ENCODE measurements at places on chromosomes 16 and 17. TPM values are rescaled to one million over a fixed set of nuclear protein-coding genes. Genes with fewer than 3 reads are reported as not detected.

DNA sequence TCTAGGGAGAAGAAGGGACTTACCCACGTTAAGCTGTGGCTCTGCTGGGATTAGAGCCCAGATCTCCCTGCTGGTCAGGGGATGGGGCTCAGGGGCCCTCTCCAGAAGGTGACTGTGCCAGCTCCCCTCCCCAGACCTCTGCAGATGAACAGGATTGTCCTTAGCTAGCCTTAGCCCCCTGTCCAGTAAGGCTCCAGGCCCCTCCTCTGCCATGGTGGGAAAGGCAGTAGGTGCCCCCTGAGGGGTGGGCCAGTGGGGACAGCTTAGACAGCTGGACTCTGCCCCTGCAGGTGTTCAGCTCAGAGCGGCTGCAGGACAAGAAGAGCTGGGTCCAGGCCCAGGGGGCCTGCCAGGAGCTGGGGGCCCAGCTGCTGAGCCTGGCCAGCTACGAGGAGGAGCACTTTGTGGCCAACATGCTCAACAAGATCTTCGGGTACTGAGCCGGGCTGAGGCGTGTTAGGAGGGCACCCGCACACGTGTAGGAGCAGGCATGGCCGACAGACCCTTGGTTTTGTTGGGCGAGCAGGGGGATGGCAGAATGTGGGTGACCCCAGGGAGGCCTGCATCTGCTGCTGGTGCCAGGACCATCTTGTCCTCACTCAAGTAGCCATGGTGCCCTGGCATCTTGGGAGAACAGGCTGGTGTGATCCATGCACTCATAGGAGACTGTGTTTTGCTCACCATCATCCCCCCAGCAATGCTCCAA is 50.9 kb downstream of the MRC2 start:
- H3K27ac ChIP-seq = no peak overlapping the region
- DNase-seq = no peak
- H3K4me3 ChIP-seq = no peak overlapping the region
- no peaks in the 10 kb centered on the region for H3K4me1 ChIP-seq
- H3K36me3 ChIP-seq = peaks cover 33% of the 10 kb centered on the region

GRCh38 chr17:71114911-71115668 is 945.8 kb downstream of the KCNJ2 start:
- no peak for DNase-seq
- H3K36me3 ChIP-seq = no peaks in the 10 kb centered on the region
- no peak overlapping the region for H3K27ac ChIP-seq
- H3K4me1 ChIP-seq = no peaks in the 10 kb centered on the region

- H3K36me3 ChIP-seq = peaks cover 27% of the 10 kb centered on the region
- H3K27me3 ChIP-seq = no peaks in the 10 kb centered on the region
- H3K4me3 ChIP-seq = no peak overlapping the region
- H3K4me1 ChIP-seq = peaks cover 18% of the 10 kb centered on the region
These were observed 23.7 kb downstream of the COX11 start for GRCh38 chr17:54944796-54945195.

DNA sequence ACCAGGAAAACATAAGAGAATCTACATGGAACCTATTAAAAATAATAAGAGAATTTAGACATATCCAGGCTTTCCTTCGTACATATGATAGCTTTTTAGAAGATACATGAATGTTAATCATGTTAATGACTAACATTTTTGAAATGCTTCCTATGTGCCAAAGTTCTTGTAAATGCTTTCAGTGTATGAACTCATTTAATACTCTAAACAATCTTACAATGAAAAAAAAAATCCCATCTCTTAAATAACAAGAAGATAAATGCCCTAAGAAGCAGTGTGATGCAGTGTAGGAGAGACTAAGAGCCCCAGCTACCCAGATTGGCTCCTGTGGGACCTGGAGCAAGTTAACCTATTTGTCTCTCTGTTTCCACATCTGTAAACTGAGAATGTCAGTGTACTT is 220.4 kb upstream of the MYOCD start:
- H3K4me3 ChIP-seq = no peak overlapping the region
- H3K36me3 ChIP-seq = no peaks in the 10 kb centered on the region
- H3K27ac ChIP-seq = no peak overlapping the region
- H3K27me3 ChIP-seq = no peaks in the 10 kb centered on the region
- DNase-seq = no peak

DNA sequence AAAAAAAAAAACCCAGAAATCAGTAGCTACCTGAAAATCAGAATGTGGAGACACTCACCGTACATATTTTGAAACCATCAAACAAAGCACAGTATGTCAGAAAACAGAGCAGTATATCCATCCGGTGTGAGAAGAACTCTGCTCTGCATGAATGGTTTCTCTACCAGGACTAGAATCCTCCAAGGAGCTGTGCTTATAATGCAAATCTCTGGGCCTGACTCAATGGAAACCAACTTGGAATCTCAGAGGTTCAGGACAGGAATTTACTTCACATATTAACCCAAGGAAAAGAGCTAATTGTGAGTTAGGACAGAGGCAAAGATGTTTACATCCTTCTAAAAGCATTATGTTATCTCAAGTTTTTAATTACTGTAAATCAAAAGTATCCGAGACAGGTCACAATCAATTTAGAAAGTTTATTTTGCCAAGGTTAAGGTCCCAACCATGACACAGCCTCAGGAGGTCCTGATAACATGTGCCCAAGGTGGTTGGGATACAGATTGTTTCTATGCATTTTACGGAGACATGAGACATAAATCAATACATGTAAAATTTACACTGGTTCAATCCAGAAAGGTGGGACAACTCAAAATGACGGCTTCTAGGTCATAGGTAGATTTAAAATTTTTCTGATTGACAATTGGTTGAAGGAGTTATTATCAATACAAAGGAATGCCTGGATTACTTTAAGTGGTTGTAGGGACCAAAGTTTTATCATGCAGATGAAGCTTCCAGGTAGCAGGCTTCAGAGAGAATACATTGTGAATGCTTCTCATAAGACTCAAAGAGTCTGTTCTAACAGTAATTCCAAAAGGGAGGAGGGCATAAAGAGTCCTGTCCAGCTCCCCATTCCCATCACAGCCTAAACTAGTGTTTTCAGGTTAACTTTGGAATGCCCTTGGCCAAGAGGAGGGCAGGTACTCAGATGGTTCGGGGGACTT is 164.1 kb downstream of the CDH8 start:
- H3K4me1 ChIP-seq = no peaks in the 10 kb centered on the region
- H3K27me3 ChIP-seq = no peaks in the 10 kb centered on the region
- no peaks in the 10 kb centered on the region for H3K36me3 ChIP-seq
- H3K27ac ChIP-seq = no peak overlapping the region

DNA sequence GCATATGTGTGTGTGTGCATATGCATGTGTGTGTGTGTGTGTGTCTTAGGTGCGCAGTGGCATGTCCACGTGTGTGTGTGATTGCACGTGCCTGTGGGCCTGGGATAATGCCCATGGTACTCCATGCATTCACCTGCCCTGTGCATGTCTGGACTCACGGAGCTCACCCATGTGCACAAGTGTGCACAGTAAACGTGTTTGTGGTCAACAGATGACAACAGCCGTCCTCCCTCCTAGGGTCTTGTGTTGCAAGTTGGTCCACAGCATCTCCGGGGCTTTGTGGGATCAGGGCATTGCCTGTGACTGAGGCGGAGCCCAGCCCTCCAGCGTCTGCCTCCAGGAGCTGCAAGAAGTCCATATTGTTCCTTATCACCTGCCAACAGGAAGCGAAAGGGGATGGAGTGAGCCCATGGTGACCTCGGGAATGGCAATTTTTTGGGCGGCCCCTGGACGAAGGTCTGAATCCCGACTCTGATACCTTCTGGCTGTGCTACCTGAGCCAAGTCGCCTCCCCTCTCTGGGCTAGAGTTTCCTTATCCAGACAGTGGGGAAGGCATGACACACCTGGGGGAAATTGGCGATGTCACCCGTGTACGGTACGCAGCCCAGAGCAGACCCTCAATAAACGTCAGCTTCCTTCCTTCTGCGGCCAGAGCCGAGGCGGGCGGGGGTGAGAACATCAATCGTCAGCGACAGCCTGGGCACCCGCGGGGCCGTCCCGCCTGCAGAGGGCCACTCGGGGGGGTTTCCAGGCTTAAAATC is 47.6 kb downstream of the IL21R start:
- no peaks in the 10 kb centered on the region for H3K4me1 ChIP-seq
- no peak overlapping the region for H3K27ac ChIP-seq
- no peaks in the 10 kb centered on the region for H3K27me3 ChIP-seq
- no peak for DNase-seq
- no peak overlapping the region for H3K4me3 ChIP-seq

GRCh38 chr16:67941469-67942199 is 2.3 kb downstream of the LCAT start:
- H3K27ac ChIP-seq = peak overlapping the region; percentile 54
- peaks cover 10% of the 10 kb centered on the region for H3K4me1 ChIP-seq
- peaks cover 7% of the 10 kb centered on the region for H3K36me3 ChIP-seq

DNA sequence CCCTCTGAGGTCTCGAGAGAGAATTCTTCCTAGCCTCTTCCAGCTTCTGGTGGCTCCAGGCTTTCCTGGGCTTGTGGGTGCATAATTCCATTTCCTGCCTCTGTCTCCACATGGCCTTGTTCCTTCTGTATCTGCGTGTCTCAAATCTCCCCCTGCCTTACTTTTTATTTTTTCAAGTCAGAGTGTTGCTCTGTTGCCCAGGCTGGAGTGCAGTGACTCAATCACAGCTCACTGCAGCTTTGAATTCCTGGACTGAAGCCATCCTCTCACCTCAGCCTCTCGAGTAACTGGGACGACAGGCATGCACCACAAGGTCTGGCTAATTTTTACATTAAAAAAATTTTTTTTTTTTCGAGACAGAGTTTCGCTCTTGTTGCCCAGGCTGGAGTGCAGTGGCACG is 120.6 kb downstream of the SHISA9 start:
- H3K36me3 ChIP-seq = no peaks in the 10 kb centered on the region
- H3K27ac ChIP-seq = no peak overlapping the region
- DNase-seq = no peak
- H3K27me3 ChIP-seq = no peaks in the 10 kb centered on the region
- no peaks in the 10 kb centered on the region for H3K4me1 ChIP-seq
- no peak overlapping the region for H3K4me3 ChIP-seq

DNA sequence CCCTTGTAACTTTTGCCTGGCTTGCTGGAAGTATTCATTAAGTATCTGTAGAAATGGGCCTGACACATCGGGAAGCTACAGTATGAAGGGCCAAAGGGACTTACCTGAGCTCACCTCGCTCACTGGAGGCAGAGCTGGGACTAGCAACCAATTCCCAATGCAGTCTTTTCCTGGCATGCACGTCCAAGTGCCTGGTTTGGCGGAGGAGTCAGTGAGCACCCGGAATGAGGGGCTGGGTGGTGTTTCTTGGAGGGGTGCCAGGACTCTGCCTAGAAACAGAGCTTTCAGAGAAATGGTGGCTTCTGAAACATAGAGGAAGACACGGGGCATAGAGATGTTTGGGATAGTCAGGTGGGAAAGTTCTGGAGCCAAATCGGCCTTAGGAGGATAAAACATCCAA is 18.4 kb upstream of the GPRC5C start:
- H3K27me3 ChIP-seq = no peaks in the 10 kb centered on the region
- H3K27ac ChIP-seq = no peak overlapping the region
- no peak for DNase-seq
- H3K36me3 ChIP-seq = no peaks in the 10 kb centered on the region
- no peak overlapping the region for H3K4me3 ChIP-seq

DNA sequence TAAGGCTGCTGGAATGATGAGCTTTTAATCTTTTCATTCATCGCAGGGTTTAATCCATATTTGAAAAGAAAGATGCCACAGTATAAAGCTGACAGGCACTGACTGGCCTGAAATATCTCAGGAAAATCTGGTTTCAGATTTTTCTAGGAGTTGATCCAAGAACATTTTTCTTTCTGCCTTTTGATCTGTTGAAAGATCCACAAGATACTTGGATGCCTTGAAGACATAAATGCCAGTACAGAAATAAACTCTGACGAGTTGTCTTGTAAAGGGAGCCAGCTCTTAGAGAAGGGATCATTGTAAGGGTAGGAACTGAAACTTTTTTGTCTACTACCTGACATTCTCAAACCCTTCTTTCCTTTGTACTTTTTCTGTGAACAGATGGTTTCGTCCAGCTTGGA is 25.4 kb upstream of the KRT20 start:
- no peak for DNase-seq
- H3K36me3 ChIP-seq = no peaks in the 10 kb centered on the region
- H3K27ac ChIP-seq = peak overlapping the region; percentile 89
- no peaks in the 10 kb centered on the region for H3K27me3 ChIP-seq

DNA sequence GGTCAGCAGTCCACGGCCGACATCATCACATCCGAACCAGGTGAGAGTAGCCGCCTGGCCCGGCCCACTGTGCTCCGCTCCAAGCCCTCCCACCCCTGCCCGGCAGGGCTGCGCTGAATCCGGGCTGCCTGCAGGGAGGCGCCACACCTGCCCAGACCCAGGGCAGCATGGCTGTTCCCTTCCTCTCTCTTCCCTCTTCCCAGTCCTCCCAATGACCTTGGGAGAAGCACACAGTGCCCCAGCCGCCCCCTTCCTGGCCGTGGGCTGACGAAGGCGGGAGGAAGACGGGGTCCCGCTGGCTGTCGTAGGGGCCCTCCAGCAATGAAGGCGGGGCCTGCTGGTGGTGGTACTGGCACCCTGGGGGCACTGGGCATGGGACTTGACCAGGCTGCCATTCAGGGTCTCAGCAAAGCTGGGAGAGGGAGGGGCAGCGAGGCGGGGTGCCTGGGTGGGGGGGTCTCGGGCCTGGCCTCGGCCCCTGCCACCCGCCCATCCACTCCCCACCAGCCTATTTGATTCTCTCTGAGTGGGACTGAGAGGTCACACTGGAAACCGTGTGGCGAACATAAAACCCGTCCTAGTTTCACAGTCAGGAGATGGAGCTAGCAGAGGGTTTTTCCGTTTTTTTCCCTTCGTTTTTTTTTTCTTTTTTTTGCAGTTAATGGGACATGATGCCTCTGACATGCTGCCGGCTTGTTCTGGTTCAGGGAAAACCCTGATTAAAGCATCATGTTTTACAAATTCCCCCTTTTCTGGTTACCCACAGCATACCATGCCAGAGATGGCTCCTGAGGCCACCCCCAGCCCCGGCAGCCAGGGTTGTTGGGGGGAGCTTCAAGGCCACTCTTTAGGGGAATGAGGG is 50.6 kb downstream of the BAHCC1 start:
- H3K36me3 ChIP-seq = no peaks in the 10 kb centered on the region
- DNase-seq = no peak
- H3K27ac ChIP-seq = no peak overlapping the region
- no peaks in the 10 kb centered on the region for H3K27me3 ChIP-seq
- H3K4me1 ChIP-seq = peaks cover 2% of the 10 kb centered on the region

DNA sequence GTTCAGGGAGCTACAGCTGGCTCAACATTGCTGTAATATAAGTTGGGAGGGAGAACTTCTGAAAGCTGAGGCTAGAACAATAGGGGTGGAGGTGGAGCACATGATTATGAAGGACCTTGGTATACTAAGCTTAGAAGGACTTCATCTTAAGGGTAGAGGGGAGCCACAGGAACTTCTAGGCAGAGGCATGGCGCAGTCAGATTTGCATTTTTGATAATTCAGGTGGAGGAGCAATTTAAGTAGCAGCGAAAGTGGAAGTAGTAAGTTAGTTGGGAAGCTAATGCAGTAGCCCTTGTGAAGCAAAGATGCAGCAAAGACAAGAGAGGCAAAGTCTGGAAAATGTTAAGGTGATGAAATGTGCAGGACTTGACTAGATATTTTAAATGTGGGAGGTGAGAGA is 144.1 kb downstream of the SPECC1 start:
- no peak overlapping the region for H3K27ac ChIP-seq
- no peaks in the 10 kb centered on the region for H3K36me3 ChIP-seq
- H3K4me1 ChIP-seq = peaks cover 10% of the 10 kb centered on the region
- no peak for DNase-seq
- H3K27me3 ChIP-seq = peaks cover 20% of the 10 kb centered on the region

The MYL11 gene
- total RNA-seq = not detected

The CEP295NL gene
- total RNA-seq = 7.3 TPM

The ST6GALNAC2 gene
- total RNA-seq = 1.9 TPM

The CES5A gene
- not detected for total RNA-seq
